ENCODE measurements at places on chromosomes 3 and 15.

DNA sequence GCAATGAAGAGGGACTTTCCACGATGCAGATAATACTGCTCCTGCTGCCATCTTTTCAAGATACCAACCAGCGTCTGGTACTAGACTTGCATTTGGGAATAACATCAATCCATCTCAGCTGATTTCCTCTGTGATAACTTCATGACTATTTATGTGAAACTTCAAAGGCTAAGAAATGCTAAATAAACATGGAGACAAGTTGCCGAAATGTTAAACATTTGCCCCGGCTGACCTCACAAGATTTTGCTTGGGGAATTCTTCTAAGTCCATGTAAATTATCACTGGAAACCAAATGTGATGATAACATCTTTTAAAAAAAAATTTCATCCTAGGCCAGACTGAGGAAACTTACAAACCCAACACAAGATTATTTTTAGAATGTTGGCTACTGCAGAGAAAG, 185.8 kb upstream of the PRICKLE2 start:
- DNase-seq, result no peak

GRCh38 chr3:120764206-120764605, 21.7 kb downstream of the GTF2E1 start:
- DNase-seq, result no peak

GRCh38 chr15:69755551-69756310, 303.1 kb downstream of the RPLP1 start:
- no peak for DNase-seq

- DNase-seq, result no peak
Measured at GRCh38 chr3:11717301-11717700, 73.6 kb upstream of the VGLL4 start.

DNA sequence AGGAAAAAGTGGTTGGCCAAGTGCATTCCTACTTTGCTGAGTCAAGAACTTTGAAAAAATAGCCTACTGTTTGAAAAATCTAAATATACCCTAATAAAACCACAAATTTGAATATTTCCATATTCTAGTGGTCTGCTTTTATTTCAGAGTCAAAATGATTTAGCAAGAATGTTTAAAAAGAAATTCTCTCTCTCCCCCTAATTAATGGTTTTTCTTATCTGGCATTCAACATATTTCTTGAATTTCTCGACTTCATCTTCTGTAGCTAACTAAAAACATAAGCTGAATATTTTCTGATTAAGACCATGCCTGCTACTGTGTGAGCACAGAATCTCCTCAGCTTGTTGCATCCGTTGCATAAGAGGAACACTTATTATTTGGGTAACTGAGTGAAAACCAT, 563.5 kb upstream of the TBL1XR1 start:
- DNase-seq, result no peak

GRCh38 chr15:70077188-70078147, 20.2 kb downstream of the TLE3 start:
- DNase-seq, result no peak

GRCh38 chr3:193963808-193964516, 172.0 kb upstream of the HES1 start:
- DNase-seq, result no peak

DNA sequence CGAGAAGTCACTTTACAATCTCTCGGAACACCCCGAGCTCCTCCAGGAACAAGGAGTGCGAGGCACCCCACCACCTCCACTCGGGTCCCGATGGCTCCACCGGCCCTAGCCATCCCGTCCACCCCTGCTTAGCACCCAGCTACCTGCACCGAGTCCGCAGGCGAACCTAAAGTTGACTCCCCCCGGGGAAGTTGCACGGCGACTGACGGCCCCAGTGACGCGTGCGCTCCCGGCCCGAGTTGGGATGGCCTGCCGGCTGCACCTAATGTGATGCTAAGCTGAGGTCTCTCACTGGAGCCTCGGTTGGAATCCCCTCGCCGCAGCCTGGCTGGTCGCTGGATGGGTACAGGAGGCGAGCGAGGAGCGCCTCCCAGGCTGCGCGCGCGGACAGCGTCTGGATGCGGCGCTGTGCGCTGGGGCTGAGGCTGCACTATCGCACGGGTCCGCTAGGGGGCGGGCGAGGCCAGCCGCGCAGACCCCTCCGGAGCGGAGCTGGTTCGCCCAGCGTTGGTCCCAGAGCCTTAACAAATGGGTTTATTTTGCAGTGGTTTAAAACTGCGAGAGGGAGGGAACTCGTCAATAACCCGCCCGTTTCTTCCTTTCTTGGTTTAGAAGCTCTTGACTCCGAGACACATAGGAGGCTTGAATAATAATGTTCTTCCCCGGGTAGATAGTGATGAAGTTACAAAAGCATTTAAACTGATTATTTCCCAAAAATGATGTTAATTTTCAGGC, at the start of gene OXTR:
Gene OXTR (minus strand): TSS at position 526 of the 735 bp plus-strand sequence. CDS start 1,426 bp downstream, outside the sequence.
- peak; percentile 13 for DNase-seq

- no peak for DNase-seq
Measured at GRCh38 chr3:123861081-123861836, 22.9 kb downstream of the MYLK start.

DNA sequence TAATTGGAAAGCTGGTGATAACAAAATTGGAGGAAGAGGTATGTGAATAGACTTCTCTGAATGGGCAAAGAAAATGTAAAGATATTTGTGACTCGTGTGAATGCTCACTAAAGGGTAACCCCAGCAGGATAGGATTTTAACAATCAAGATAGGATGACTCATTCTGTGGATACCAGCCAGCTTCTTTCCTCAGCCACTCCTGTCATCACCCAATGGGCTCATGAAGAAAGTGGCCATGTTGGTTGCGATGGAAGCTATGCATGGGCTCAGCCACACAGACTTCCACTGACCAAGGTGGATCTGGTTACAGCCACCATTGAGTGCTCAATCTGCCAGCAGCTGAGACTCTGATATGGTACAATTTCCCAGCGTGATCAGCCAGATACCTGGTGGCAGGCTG, 40.9 kb downstream of the STRIT1 start:
- no peak for DNase-seq

GRCh38 chr15:25770618-25771337, 92.3 kb downstream of the ATP10A start:
- no peak for DNase-seq

- DNase-seq, result no peak
Measured at GRCh38 chr3:136209921-136210320, 13.8 kb upstream of the MSL2 start.

DNA sequence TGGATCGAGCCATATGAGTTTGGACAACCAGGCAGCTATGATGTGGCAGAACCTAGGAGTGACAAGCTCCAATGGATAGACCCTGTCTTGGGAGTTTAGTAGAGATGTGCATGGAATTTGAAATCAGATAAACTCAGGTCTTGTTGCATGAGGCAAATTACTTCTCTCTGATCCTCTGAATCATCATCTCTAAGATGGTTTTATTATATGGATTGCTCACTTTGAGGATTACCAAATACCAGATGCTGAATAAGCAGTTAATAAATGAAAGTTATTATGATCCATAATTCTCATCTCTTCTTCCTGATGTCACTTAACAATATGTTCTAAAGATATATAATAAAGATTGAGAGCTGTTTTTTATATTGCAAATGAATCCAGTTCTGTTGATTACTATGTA, 622.2 kb downstream of the NTRK3 start:
- DNase-seq, result no peak

GRCh38 chr3:160779040-160779439, 23.0 kb downstream of the PPM1L start:
- no peak for DNase-seq

DNA sequence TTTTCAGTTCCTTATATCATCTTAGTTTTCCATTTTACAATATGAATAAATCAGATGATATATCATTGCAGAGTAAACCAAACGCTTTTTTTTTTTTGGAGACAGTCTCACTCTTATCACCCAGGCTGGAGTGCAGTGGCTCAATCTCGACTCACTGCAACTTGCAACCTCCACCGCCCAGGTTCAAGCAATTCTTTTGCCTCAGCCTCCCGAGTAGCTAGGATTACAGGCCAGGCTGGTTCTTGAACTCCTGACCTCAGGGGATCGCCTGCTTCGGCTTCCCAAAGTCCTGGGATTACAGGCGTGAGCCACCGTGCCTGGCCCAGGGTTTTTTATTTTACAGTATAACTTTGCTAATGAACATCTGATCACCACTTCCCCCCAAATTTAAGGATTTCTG, 5.9 kb upstream of the EBLN2 start:
- DNase-seq, result no peak
